Transverse colon (tissue), 4 donors: ENCODE measurements at places on chromosomes 2 and 18. TPM values are rescaled to one million over a fixed set of nuclear protein-coding genes. Genes with fewer than 3 reads are reported as not detected.

Gene MSTN
- total RNA-seq, result not detected

DNA sequence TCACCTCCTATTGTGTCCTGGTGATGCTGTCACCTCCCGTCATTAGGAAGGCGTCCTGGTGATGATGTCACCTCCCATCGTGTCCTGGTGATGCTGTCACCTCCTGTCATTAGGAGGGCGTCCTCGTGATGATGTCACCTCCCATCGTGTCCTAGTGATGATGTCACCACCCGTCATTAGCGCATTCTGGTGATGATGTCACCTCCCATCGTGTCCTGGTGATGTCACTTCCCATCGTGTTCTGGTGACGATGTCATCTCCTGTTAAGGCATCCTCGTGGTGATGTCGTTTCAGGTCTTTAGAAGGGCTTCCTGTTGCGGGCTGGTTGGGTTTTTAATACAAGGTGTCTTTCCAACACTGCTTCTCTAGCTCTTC lies 40.7 kb downstream of the CTDP1 start:
- H3K27me3 ChIP-seq, result no peaks in the 10 kb centered on the region
- no peak for DNase-seq
- H3K4me3 ChIP-seq, result no peak overlapping the region

DNA sequence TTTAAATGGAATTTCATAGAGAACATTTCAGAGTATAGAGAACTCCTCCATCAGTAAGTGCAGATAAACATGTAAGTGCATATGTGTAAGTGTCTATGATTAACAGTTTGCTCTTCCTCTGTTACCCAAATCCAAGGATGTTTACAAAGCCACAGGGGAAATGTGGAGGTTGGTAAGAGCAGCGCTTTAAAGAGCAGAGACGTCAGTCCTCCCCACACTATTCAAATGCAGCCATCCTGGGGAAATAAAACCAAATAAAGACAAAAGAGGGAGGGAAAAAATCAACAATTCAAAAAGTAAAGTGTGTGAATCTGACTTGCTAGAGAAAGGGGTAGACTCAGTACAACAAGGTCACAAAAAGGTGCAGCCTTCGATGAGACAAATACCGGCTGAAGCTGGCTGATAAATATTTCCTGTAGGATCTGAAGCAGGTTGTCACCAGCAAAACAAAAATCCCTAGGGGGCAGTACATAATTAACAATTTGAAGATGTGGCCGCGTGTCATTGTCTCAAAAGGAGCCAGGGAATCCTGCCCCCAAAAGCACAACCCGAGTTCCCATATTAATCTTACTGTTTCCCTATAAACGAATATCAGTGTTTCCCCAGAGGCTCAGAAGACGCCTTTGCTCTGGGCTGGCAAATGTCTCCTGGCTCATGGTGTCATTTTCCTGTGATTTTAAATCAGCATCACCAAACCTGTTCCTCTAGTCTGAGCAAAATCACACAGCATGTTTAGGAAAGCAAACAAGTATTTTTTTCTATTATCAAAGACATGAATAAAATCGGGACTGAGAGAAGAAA lies 216.5 kb downstream of the CDCA7 start:
- no peaks in the 10 kb centered on the region for H3K27me3 ChIP-seq
- peaks cover 17% of the 10 kb centered on the region for H3K4me1 ChIP-seq
- no peak for DNase-seq
- no peak overlapping the region for H3K4me3 ChIP-seq

DNA sequence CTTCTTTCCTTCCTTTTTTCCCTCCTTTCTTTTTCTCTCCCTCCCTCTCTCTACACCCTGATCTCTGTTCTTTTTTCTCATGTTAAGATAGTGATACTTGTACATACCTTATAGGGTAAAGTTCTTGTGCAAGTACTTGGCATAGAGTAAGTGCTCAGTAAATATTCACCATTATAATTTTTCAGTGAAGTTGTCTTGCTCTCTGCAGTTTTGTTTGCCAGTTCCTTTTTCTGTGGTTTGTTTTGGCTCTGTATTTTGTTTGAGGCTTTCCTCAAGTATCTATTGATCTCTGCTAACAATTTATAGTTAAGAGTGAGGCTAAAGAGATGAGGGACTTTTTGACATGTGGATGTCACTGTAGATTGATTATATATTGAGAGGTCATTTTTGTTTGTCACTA lies 48.0 kb downstream of the MTX2 start:
- H3K4me3 ChIP-seq, result no peak overlapping the region
- no peak overlapping the region for H3K27ac ChIP-seq
- no peaks in the 10 kb centered on the region for H3K27me3 ChIP-seq
- no peaks in the 10 kb centered on the region for H3K36me3 ChIP-seq
- peaks cover 5% of the 10 kb centered on the region for H3K4me1 ChIP-seq
- no peak for DNase-seq

- H3K4me3 ChIP-seq, result no peak overlapping the region
- no peaks in the 10 kb centered on the region for H3K27me3 ChIP-seq
- DNase-seq, result no peak
- H3K4me1 ChIP-seq, result no peaks in the 10 kb centered on the region
- no peaks in the 10 kb centered on the region for H3K36me3 ChIP-seq
- no peak overlapping the region for H3K27ac ChIP-seq
Observed at GRCh38 chr2:164252568-164253287, 368.6 kb downstream of the GRB14 start.
